Renal cortex interstitium (tissue), 15 donors: ENCODE measurements at places on chromosomes 7 and 10. TPM values are rescaled to one million over a fixed set of nuclear protein-coding genes. Genes with fewer than 3 reads are reported as not detected.

- no peak for DNase-seq
Measured at GRCh38 chr10:7968510-7969112, 85.9 kb upstream of the GATA3 start.

The SEC61A2 gene
- polyA plus RNA-seq, result 21.7 TPM

DNA sequence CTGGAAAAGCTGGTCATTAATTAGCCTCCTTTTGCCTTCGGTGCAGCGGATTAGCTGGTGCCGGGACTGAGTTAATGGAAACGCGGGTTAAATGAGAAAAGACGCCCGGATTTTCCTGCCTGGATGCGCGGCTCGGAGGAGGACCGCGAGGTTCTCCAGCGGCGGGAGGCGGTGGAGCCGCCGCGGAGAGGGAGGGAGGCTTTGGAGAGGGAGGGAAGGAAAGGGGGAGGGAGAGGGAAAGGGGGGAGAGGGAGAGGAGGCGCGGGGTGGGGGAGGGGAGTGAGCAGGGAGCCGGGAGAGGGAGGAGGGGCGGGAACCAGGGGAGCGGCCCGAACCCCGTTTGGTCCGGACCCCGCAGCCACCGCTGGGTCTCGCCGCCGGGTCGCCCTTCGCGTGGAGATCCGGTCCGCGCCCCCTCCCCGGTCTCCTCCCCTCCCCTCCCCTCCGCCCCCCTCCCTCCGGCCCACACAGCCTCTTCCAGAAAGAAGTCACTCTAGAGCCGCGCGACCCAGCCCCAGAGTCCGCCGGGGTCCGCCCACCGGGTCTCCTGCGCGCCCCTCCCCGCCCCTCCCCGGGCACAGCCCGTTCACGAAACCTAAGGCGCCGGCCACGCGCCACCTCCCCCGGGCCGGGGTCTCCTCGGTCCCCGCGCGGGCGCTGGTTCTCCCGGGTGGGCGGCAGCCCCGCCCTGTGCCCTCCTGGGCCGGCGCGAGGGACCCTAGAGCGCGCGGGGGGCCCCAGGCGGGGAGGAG, 347.5 kb downstream of the DNAJB6 start:
- DNase-seq, result no peak

- no peak for DNase-seq
Measured at GRCh38 chr10:36026656-36027390, 384.7 kb upstream of the FZD8 start.

GRCh38 chr7:134692344-134692705, 45.7 kb downstream of the BPGM start:
- DNase-seq, result no peak

DNA sequence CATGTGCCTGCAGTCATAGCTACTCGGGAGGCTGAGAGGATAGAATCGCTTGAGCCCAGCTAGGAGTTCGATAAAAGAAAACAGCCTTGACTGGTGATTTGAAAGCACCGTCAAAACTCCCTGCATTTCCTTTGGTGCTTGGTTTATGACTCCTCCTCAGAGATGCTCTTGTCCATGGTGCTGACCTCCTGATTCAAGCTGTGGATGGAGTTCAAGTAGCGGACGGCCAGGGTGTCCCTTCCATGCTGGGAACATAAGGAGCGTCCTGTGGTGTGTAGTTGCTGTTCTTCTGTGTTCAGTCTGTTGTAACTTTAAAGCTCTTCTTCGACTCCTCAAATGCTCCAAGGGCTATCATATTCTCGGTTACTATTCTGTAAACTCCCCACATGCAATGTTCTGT, 382.5 kb upstream of the KIAA1217 start:
- DNase-seq, result peak; percentile 69
